HEK293T (cell line): ENCODE measurements at places on chromosomes 2 and 18.

DNA sequence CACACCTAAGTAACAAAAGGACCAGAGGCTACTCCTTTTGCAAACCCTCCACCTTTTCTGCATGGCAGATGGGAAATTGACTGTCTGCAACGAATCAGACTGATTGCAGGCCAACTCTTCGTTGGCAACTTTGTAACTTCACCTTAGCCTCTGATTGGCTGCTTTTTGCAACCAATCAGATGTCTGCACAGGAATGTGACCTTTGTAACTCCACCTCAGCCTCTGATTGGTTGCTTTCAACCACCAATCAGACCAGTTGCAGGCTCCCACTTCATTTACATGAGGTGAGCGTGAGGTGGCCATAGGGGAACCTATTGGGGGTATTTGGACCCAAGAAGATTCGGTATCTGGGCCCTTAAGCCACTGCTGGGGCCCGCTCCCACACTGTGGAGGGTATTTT, 209.0 kb downstream of the EN1 start:
- DNase-seq = no peak

GRCh38 chr18:63683890-63684289, 18.9 kb upstream of the SERPINB11 start:
- DNase-seq = no peak

DNA sequence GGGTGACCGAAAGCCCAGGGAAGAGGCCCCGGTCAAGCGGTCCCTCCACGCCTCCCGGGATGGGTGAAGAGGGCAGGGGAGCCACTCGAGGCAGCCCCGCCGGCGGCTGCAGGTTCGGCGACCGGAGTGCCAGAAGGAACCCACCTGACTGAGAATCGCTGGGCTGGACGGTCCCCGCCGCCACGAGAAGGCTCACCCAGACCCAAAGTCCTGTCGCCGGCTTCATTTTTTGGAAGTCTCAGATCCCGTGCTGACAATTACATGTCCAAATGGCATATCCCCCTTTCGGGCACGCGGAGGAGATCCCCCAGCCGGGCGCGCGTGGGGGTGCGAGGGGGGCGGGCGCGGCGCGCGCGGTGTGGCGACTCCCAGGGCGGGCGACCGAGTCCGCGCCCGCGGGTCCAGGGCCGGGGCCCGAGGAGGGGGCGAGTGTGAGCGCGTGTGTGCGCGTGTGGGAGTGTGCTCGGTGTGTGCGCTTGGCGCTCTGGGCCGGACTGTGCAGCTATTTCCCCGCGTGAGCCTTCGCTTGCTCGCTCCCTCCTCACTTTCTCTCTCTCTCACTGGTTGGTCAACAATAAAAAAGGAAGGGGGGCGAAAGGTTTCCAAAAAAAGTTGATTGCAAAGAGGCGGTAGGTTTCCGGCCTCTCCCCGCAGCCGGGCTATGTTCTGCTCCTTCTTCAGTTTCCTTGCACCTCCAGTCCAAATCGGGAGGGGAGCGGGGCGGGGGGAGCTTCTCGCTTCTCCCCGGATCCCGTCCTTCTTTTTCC, at the start of gene ERBB4:
TSS of gene ERBB4 (minus strand) at position 498 of the 767 bp plus-strand sequence. CDS start at position 226, 272 bp downstream.
- DNase-seq = peak; percentile 12

DNA sequence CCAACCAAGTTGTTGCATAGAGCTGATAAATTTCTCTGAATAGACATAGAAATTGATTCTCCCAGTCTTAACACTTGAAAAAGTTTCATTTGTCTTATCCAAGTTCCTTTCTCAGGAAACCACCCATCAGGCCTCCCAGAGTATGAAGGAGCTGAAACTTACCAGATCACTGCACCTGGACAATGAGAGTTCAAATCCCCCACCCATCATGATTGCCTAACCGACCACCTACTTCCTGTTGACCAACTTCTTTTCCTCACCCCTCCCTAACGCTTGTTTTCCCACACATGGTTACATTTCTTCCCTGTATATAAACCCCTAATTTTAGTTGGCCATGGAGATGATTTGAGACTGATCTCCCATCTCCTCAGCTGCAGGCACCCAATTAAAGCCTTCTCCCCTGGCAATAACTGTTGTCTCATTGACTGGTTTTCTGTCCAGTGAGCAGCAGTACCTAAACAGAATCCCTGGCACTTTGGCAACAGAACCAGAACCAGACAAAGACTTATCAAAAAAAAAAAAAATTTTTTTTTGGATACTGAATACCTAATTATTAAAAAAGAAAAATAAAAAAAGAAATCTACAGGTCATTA, 103.0 kb downstream of the SPIRE1 start:
- no peak for DNase-seq

GRCh38 chr18:10519999-10520935, 5.6 kb upstream of the NAPG start:
- peak; percentile 64 for DNase-seq

DNA sequence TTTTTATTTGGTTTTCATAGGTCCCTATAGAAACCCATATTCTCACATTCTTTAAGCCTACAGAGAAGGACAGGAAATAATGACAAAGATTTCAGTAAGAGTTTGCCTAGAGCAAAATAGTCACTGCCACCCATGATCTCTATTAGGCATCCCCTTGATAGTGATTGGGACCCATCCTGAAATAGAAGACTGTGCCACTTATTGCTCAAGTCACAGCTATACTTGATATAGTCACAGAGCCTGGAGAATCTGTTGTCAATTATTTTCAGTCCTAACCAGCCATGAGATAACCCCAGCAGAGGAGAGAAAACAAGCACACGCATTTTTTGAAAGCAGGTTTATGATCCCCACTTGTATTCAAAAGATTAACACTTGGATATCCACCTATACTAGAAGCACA, 8.2 kb downstream of the ERBB4 start:
- DNase-seq = no peak

- no peak for DNase-seq
Measured at GRCh38 chr18:60377778-60378469, 5.3 kb upstream of the MC4R start.

- no peak for DNase-seq
Measured at GRCh38 chr2:85601771-85602475, 575 bp downstream of the TMEM150A start.

- no peak for DNase-seq
Measured at GRCh38 chr18:9513971-9514512, 38.7 kb downstream of the RALBP1 start.

GRCh38 chr18:10140461-10141282, 226.9 kb downstream of the VAPA start:
- DNase-seq = no peak

- no peak for DNase-seq
Measured at GRCh38 chr2:37895140-37895539, 29.9 kb upstream of the RMDN2 start.

GRCh38 chr2:237754182-237754581, 44.4 kb upstream of the RBM44 start:
- DNase-seq = no peak

DNA sequence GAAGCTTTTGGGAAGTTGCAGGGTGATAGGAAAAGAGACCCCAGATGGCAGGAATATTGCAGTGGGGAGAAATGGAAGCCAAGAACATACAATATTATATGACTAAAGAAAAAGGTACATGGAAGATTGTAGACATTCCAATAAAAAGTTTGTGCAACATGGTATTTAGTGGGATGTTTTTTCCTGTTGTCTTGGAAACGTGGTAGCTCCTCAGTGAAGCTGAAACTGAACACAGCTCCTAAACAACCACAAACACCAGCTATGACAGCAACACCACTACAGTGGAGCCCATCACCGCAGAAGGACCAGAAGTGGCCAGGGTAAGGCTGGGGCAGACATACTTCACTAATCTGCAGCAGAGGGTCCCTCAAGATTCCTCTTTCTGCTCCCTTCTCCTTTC, 246.8 kb downstream of the CDH20 start:
- no peak for DNase-seq

- DNase-seq = no peak
Measured at GRCh38 chr2:181807526-181807925, 84.0 kb upstream of the ITPRID2 start.

DNA sequence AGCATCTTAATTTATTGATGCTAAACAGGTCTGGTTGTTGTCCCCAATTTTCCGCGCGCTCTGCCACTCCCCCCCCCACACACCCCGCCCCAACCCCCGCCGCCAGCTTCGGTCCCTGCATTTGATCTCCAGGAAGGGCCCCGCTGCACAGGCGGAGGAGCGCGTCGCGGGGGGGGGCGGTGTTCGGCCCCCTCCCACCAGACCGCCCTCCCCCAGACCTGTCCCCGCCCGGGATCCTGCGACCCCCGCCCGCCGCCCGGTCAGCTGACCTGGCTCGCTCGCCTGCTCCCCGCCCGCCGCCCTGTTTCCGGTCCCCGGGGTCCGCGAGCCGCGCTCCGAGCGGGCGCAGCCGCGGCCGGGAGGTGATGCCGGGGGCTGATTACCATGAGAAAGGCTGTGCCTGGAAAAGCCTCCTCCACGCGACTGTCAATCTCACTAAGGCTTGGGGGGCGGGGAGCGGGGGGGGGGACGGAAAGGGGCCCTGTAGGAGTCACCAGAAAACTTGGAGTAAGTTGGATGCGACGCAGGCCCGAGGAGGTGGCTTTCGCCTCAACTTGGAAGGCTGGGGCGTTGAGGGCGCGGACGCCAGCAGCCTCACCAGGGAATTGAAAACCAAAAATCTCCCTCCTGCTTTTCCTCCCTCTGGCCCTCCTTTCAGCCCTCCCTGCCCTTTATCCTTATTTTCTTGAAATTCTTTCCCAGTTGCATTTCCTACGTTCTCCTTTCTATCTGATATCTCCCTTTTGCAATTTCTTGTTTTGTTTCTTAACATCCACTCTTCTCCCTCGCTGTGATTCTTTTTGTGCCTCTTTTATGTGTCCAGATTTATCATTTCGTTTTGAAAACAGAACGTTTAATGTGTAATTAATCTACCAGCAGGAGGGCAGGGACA, 4.4 kb upstream of the ZEB2 start:
- DNase-seq = peak; percentile 52

GRCh38 chr18:5462227-5462626, 81.6 kb downstream of the EPB41L3 start:
- DNase-seq = no peak

GRCh38 chr2:133344849-133345248, 223.4 kb downstream of the NCKAP5 start:
- no peak for DNase-seq

- DNase-seq = no peak
Measured at GRCh38 chr2:101064125-101064502, 62.0 kb downstream of the RPL31 start.

DNA sequence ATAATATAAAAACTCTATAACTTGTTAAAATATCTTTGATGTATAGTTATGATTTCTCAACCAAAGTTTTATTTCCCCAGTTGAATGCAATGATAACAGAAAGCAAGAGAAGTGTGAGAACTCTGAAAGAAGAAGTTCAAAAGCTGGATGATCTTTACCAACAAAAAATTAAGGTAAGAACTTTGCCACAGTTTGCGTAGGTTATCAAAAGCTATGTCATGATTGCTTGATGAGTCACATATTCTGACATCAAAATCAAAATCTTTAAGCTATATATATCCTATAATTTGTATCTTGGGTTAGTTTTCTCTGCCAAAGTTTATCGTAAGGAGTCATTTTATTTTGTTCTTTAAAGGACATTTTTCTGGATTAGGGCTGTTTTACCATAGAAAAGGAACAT, 35.0 kb downstream of the NDC80 start:
- no peak for DNase-seq

GRCh38 chr18:7980136-7980535, 413.0 kb downstream of the PTPRM start:
- no peak for DNase-seq

- DNase-seq = no peak
Measured at GRCh38 chr2:127575941-127576432, 40.5 kb downstream of the MYO7B start.

DNA sequence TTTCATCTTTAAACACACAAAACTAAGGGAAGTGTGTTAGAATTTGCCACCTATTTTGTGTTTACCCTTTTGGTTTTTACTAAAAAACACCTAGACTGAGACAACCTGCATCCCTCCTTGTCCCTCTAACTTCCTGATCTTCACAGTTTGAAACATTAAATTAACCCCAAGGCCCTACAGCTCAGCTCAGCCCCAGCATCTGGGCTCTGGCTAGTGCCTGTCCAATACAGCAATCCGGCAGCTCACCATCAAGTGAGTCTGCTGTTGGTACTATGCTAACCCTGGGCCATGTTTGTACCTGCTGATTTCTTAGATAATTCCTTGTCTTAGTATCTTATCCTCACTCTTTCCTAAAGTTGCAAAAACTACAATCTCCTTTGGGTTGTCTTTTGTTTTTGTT, 162.4 kb downstream of the DSEL start:
- no peak for DNase-seq

GRCh38 chr2:226777611-226778010, 22.0 kb downstream of the IRS1 start:
- DNase-seq = no peak

DNA sequence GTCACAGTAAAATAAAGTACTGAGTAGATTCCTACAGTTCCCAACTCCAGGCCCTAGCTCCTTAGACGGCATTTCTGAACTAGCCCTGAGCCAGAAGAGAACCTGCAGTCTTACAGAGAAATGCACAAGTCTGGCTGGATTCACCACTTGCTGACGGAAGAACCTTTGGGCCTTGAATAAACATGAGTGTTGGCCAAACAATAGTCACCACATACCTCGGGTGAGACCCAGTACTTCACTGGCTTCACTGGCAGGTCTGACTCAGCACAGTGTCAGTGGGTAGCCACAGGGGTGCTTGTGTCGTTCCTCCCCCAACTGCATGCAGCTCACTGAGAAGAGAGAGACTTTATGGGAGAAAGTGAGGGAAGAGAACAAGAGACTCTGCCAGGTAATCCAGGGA, 88.9 kb downstream of the TMEM185B start:
- no peak for DNase-seq

GRCh38 chr18:24015639-24016631, 1.4 kb downstream of the TTC39C start:
- DNase-seq = no peak

- no peak for DNase-seq
Measured at GRCh38 chr2:180934911-180935310, 45.5 kb upstream of the UBE2E3 start.

DNA sequence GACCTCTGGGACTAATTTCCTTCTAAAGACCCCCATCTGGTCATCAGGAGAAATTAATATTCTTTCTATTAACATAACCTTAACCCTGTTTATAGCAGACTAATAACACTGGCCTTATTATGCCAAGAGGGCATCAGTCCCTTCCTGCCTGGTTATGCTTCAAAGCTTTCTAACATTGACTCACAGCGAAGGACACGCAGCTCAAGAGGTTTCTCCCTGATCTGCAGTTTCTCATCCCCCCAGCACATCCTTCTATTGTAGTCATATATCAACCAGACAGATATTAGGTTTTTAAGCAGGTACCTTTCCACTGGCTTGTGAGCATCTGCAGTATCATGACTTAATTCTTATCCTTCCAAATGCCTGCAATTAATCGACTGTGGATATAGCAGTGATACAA, 100.0 kb upstream of the CXCR4 start:
- DNase-seq = no peak

- DNase-seq = peak; percentile 45
Measured at GRCh38 chr2:44016282-44016681, 20.5 kb upstream of the LRPPRC start.

GRCh38 chr2:113227698-113228097, 51.0 kb downstream of the PAX8 start:
- no peak for DNase-seq
